ENCODE measurements at places on chromosomes 7 and 10.

GRCh38 chr10:132027423-132027983 lies 38.2 kb upstream of the JAKMIP3 start:
- DNase-seq = no peak

DNA sequence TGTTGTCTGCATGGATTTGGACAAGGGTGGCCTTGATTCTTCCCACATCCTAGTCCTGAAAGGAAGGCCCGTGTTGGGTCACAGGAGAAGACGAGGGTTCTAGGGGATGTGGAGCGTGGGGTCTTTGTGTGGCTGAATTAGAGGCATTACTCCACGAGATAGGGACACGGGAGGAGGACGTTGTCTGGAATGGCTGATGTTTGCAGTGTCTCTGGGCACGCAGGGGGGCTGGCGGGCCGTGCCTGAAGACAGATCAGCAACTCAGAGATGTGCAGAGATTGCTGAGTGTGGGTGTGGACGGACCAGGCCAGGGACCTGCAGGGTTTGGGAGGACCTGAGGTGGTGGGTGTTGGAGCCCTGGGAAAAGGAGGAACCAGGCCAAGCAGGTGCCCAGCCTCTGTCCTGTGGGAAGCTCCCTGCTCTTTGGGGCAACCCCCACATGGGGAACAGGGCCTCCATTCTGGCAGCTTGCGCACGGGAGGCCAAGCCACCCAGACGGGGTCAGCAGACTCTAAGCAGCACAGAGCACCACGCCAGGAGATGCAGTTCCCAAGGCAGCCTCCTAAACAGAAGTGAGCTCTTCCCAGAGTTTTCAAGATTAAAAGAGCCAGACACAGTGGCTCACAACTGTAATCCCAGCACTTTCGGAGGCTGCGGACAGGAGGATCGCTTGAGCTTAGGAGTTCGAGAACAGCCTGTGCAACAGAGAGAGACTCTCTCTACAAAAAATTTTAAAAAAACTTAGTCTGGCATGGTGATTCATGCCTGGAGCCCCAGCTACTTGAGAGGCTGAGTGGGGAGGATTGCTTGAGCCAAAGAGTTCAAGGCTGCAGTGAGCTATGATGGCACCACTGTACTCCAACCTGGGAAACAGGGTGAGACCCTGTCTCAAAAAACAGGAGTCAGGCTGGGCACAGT lies 71.0 kb upstream of the GTF2I start:
- DNase-seq = peak; percentile 27

GRCh38 chr10:72108830-72109635 lies 20.7 kb upstream of the SPOCK2 start:
- DNase-seq = no peak

GRCh38 chr10:48684792-48685623 lies at the start of gene WDFY4:
Gene WDFY4, plus strand, starts transcription at chr10:48684873. Its CDS starts 24,860 bp downstream, at chr10:48709733.
- DNase-seq = no peak

DNA sequence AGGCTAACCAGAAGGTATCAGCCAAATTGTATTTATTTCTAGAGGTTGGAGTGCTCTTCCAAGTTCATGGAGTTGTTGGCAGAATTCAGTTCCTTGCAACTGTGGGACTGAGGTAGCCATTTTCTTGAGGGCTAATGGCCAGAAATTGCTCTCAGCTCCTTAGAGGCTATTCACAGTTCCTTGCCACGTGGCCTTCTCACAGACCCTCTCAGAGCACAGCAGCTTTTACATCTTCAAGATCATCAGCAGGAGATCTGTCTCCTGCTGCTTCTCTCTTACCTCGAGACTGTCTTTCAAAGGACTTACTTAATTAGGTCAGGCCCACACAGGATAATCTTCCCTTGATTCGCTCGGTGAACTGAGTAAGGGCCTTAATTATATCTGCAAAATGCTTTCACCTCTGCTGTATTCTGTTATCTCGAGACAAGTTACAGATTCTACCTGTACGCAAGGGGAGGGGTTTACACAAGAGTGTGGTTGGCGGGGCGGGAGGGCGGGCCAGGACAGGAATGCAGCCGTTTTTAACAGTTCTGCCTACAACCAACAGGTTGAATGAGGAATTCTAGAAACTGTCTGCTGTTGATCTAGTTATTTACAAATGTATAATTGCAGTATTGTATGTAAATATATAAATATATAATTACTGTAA lies 15.0 kb downstream of the MIOS start:
- no peak for DNase-seq

GRCh38 chr7:14521183-14521582 lies 381.4 kb downstream of the DGKB start:
- DNase-seq = no peak

DNA sequence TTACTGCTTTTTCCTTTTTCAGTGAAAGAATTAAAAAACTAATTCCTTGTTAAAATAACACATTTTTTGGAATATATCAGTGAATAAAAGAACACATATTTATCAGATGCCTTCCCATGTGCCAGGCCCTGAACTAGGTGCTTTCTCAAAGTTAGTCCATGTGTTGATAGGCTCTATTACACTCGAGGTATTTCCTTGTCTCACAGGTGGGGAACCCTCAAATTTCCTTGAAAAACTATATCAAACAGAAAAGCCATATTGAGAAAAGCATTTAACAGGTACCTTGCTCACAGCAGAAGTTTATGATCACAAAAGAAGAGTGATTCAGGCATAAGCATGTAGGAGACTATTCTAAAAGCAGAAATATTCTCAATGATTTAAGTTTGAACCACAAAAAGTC lies 75.6 kb upstream of the OGDHL start:
- no peak for DNase-seq

- DNase-seq = no peak
Measured at GRCh38 chr7:156127166-156128134, 315.2 kb upstream of the SHH start.

GRCh38 chr7:116708248-116708647 lies 36.3 kb downstream of the MET start:
- DNase-seq = no peak

DNA sequence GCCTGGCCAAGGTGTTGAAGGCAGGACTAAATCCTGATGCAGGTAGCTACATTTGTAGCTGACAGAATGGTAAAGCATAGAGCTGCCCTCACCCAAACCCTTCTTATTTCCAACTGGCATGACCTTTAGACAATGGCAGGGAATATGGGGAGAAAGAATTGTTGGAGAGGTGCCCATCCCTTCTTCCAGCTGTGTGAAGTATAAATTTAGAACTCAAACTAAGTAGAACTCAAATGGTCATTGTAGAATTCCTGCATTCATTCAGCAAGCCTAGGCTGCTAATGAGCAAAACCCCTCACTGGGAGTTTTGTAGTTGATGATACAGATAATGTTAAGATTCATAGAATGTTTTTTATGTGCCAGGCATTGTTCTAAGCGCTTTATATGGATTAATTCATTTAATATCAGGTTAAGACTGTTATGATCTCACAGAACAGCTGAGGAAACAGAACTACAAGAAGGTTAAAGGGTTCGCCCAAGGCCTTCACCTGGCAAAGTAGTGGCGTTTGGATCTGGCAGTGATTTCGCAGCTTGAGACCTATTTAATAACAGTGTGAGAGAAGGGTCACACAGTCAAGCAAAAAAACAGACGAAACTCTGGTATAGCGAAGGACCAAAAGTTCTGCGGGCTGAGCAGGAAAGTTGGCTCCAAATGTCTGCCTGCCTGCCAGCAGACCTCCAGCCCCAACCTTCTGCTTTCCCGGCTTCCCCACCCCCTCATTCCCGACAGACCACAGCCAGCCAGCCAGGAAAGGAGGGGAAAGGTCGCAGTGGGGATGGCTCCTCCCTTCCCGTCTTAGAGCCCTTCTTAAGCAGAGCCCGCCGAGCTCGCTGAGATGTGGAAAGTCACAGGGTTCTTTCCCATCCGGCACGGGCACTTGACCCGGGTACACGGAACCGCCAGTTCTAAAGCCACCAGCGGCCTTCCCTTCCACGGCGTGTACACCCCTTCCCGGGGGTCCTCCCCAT lies 1.6 kb upstream of the HILPDA start:
- peak; percentile 96 for DNase-seq

DNA sequence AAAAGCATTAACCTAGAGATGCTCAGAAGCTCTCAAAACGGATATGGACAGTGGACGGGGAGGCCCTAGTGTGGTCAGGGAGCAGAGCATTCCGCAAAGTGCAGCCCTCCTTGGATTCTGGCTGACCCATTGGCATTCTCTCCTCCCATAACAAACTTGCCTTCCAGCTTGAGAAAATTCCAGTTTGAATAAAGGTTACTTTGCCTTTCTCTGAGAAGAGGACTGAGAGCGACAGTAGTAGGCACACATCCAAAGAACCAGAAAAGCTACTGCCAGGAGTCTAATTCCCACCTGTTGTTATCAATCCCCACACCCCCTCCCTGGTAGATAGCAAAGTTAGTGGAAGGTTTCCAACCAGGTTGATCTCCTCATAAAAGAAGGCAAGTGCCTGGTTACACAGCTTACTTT lies 84.7 kb upstream of the TRIL start:
- DNase-seq = peak; percentile 76

GRCh38 chr7:72213081-72213480 lies 199.1 kb downstream of the CALN1 start:
- DNase-seq = no peak

DNA sequence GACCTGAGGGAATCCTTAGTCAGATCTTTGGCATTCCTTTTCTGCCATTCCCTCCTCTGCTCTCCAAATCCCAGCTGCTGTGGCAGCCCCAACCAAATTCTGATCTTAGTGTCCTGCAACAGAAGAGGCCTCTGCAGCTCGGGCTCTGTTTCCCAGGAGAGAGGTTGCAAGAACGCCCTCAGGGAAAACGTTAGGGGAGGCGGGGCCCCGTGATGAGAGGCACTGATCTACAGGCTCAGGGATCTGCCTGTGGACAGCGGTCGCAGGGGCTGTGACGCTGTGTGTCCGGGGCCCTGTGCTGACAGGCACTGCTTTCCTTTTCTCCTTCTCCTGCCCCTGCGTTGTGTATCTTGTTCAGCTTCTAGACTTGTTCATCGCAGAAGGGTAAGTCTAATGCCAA lies 57.3 kb upstream of the DPYSL4 start:
- DNase-seq = peak; percentile 21

DNA sequence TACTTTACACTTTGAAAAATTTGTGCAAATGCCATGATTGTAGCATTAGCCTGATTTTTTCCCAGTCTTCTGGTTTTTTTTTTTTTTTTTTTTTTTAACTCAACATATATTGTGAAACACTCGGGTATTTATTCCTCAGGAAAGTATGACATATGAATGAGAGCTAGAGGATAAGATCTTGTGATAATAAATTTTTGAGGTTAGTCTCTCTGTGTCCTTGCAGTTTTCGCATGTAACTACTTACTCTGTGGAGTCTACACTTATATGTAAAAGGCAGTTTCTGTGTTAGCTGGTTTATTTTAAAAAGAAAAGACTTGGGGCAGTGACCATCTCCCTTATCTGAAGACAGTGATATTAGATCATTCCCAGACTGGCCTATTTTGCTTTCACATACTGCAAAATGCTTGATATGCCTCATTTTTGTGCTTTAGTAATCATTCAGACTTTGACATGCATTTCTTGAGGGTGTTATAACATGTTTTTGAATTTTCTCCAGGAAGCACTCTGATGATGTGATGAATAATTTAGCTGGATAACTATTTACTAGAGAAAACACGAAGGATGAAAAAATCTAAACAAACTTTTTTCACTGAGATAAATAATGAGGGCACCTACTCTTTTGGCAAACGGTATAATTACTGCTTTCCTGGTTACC lies 371.0 kb downstream of the NRG3 start:
- no peak for DNase-seq

DNA sequence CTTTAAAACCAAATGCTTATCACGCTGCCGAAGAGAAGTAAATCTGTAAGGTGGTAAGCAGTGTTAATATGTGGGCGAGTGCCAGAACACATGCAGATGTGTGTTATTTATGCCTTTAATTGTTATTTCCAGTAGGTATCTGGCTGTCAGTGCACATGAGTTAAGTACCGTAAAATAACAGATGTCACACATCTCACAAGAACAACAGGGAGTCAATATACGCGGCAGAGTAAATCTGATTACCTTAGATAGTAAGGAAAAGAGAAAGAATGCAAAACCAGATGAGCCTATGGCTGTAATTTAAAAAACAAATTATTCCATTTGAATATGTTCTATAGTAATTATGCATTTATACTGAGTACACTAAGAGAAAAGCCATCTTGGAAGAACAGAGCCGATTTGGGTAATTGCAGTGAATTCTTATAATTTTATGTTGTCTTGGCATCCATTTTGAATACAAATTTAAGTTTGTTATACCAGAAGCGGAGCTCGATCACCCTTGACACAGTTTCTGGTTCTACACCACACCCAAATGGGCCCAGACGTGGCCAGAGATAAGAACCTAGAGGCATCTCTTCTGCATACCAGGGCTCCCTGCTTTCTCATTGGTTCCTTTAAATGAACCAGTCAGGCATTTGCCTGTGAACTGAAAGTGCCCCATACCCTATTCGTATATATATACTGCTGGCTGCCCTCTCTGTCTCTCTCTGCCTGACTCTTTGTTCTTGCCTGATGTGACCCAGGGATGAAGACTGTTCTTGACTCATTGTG lies 34.8 kb downstream of the DNAJB9 start:
- DNase-seq = no peak

DNA sequence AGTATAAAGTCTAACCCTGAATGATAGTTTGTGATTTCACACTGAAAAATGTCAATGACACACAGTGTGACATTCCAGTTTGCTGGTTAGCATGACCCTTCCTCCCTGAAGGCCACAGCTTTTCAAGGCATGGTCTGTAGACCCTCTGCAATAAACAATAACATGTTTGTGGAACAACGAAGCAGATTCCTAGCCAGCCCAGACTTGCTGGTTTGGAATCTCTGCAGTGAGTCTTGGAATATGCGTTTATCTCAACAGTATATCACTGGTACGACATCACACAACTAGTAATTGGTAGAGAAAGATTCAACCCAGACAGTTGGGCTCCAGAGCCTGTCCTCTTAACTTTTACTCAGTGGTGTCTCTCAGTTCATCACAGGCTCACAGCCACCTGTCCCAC lies 23.7 kb upstream of the DUSP5 start:
- DNase-seq = no peak

GRCh38 chr10:3926258-3926657 lies 141.2 kb upstream of the KLF6 start:
- no peak for DNase-seq

- peak; percentile 39 for DNase-seq
Measured at GRCh38 chr10:117431160-117431559, 55.9 kb upstream of the PDZD8 start.

DNA sequence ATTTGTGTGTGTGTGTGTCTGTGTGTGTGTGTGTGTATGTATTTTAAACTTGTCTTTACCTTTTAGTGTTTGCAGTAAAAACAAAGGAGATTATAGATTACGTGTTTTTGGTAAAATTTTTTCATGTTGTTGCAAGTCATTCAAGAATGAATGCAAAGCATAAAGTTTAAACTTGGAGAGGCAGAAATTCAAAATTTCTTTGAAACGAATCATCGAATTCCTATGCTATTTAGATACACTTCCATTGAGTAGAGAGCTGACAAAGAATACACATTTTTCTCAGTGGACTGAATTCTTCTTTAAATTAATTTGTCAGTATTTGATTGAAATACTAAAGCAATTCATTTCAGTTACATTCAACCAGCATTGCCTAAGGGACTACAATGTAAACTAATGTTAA lies 66.0 kb upstream of the HDAC9 start:
- no peak for DNase-seq

DNA sequence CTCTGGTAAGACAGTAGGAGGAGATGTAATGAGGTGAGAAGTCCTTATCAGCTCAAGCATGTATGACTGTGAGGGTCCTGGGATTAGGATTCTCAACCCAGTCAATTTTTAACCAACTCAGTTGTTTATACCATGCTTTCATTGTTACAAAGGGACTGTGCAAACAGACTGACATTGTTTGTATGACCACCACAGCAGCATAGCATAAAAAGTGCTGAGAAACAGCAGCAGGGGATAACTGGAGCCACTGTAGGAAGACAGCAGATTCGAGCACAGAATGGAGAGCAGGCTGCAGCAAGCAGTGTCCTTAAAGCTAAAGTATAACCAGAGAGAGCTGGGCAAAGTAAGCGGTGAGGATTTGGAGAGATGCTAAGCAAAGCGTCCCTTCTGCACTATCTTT lies 829.5 kb downstream of the REEP3 start:
- DNase-seq = no peak

Measured in tongue (tissue), 3 donors.